SHP77 treated with DMSO at 0.1 percent for 48 hours (cell line): ENCODE measurements at places on chromosomes 4 and X.

DNA sequence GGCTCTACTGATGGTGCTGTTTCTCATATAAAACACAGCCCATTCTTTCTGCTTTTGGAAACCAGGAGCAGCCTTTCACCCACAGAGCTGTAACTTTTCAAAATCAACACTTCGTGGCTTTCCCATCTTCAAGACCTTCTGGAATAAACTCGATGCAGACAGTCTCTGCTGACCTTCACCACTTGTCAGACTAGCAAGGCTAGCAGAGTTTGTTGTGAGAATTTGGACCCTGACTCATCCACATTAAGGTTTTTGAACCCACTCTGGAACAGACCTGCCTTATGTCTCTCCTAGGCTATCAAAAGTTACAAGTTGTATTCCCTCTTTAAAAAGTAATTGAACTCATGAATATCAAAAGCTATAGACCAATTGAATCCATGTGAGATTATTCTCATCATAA is 88.6 kb downstream of the MAML3 start:
- DNase-seq = no peak

- DNase-seq = no peak
These were observed 228.1 kb upstream of the HAND2 start for GRCh38 chr4:173758132-173758531.

DNA sequence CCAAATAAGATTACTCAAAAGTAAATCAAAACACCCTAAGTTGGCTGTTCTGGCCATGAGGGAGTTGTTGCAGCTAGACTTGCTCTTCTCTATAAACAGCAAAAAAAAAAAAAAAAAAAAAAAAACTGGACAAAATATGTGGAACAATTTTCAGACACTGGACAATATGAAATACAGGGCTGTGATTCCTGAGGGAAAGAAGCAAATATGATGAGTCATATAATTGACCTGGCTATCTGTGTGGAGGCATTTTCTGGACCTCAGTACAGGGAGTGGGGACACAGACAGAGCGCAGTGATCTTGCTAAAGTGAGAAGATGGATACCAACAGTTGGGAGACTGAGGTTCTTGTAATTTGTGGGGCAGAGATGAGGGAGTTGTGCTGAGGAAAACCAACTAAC is 192.0 kb upstream of the HAND2 start:
- no peak for DNase-seq

DNA sequence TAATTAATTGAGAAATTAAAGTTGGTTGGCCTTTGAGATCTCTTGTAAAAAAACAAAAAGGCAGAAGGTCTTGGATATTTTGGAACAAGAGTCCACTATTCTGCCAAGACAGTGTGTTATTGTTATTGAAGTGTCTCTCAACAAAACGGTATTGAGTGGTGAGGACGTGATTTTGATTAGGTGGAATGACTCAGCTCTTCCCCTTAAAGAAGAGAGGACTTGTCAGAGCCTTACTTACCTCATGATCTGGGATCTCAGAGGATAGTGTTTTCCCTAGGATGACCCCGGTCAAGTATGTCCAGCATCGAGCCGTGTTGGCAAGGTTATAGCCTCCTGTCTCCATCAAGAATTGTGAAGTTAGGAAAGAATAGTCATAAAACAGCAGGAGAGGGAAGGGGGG is 110.9 kb downstream of the HDAC8 start:
- no peak for DNase-seq

DNA sequence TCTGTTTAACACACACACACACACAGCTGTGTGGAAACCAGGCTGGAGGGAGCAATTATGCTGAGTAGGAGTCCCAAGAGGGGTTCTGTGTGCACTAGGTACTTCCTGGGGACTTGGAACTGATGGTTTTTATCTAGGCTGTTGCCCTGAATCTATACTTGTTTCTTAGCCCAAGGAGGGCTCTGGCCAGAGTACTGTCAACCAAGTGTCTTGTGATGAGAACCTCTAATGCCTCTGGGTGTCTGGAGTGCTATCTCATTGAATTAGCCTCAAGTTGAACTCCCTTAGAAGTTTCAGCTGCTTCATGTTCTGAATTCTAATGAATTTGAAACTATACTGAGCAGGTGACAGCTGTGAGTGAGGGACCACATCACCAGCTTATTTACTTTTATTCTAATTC is 16.6 kb downstream of the ARHGAP24 start:
- DNase-seq = no peak
